ENCODE measurements at places on chromosomes 12 and 14.

DNA sequence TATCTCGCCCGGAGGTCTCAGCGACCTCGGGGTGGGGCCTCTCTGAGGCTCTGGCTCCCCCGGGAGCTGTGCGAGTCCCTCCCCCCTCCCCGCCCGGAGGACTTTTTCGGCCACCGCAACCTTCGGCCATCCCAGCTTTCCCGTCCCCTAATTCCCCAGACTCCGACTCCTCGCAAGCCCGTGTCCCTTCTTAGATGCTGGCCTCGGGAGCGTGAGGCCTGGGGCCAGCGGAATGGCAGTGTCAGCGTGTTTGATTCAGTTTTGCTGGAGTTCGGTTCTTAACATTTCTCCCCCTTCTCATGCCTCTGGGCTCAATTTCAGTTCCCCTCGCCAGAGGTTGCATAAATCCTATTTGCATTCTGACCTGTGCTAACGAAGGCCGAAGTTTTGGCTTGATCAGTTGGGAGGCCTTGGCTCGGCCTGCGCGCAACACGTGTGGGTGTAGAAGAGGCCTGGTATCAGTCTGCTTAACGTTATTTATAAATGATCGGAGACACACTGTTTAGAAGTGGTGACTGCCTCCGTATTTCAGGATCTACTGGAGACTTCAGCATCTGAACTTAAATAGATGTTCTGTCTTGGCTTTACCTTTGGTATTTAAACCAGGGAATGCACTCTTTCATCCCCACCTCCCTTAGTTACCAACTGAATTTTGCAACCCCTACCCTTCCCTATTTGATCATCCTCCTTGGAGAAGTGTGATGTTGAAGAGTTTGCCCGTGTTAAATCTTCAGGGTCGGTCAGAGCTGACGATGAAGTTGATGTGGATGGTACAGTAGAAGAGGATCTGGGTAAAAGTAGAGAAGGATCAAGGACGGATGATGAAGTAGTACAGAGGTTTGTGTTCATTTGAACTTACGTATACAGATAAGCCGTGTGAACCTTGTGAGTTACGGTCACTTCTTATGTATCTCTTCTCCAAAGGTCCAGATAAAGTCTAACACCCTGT, 851 bp downstream of the HSP90B1 start:
- DNase-seq, result peak; percentile 27

DNA sequence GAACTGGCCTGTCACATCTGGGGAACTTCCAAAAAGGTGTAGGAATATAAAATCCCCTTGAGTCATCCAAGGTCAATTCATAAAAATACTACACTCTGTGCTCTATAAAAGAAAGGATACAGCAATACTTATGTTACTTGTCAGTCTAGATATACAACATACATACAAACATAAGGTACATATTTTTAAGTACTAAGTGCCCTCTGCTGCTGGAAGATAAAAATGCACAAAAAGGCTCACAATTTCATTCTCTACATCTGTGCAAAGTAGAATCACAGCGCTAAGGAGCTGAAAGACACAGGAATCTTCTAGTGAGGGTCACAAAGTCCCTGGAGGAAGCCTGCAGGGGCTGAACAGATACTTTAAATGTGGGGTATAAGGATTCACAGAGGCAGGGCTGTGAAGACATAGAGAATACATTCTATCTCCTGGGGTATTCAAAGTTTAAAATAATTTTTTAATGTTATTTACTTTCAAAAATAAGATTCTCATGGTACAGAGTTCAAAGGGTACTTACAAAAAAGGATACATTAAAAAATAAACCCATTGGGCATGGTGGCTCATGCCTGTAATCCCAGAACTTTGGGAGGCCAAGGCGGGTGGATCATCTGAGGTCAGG, 10.2 kb upstream of the GOLGA5 start:
- DNase-seq, result peak; percentile 72

GRCh38 chr14:46344327-46344937, 307.1 kb downstream of the RPL10L start:
- DNase-seq, result peak; percentile 43

DNA sequence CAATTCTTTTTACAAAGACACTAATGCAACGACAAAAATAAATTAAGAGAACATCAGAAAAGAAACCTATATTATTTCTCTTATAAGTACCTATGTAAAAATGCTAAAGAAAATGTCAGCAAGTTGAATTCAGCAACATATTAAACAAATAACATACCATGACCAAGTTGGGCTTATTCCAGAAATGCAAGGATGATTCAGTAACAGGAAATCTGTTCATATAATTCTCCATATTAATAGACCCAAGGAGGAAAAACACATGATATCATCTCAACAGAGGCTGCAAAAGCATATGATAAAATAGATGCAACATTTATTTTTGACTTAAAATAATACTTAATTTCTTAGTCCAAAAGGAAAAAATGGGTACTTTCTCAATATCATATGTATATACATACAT, 25.1 kb upstream of the GPHB5 start:
- no peak for DNase-seq

DNA sequence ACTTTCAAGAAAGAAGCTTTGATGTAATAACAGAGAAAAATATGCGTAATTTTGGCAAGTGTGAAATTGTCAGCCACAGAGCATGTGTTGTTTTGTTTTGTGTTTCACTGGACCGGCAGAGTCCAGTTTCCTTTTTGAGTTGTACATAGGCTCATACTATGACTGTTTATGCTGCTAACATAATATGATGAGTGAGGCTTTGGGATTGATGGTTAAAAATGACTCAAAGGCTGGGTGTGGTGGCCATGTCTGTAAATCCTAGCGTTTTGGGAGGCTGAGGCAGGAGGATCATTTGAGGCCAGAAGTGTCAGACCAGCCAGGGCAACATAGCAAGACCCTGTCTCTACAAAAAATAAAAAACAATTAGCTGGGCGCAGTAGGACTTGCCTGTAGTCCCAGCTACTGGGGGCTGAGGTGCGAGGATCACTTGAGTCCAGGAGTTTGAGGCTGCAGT, 487.9 kb downstream of the PCNX1 start:
- no peak for DNase-seq

- DNase-seq, result no peak
Measured at GRCh38 chr12:41772478-41772877, 372.2 kb downstream of the GXYLT1 start.

- no peak for DNase-seq
Measured at GRCh38 chr12:31923063-31923412, 36.2 kb upstream of the RESF1 start.

DNA sequence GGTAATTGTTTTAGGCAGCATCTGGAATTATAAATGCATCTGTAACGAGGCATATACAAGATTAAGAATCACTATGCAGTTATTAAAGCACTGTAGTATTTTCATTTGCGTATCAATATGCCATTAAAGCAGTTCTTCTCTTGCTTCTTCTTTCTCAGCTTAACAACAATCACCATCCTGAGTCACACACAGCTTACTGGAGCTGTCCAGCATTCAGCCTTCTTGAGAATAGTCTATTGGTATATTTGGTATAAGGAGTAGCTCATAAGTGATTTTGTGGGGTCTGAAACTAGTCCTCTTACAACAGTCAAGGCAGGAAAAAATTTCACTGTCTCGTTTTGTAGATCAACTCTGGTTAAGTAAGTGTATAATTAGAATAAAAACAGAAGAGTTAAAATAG, 523.0 kb upstream of the FOXG1 start:
- DNase-seq, result no peak

DNA sequence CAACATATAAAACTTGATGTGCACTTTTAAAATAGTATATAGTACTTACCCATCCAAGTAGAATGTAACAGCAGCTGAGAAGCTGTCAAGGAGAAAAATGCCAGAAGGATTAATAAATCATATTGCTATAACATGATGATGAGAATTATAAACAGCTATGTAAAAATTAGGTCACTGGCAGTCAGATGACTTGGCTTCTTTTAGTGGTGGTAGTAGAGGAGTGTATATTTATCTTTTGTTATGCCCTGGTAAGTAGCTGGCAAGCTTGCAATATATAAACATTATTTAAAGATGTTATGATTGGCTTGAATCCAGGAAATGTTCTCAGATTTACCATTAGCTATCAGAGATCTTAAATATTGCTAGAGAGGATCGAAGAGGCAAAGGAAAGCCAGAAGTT, 471.0 kb upstream of the MGAT4C start:
- DNase-seq, result peak; percentile 15

DNA sequence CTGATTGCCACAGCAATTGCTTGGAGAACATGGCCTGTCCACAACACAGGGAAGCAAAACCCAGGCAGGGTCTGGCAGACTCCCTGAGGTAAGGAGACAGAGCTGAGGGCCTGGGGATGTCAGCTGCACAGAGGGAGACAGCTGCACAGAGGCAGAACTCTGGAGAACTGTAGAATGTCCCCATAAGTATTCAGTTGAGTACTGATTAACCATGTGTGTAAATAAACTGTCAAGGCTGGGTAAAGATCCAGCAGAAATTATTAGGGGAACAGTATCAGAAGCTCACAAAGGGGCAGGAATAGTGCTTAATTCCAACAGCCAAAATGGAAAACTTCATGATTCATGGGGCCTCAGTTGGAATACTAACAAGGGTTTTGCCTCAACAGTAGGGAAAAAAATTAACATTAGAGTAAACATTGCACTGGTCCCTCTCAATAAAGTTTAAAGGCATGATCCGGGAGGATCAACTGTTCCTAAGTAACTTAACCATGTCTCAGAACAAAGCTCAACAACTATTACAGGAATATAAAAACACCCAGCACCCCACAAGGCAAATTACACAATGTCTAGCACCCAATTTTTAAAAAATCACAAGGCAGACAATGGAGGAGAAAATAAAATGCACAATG, 201.3 kb upstream of the RASSF8 start:
- DNase-seq, result no peak

DNA sequence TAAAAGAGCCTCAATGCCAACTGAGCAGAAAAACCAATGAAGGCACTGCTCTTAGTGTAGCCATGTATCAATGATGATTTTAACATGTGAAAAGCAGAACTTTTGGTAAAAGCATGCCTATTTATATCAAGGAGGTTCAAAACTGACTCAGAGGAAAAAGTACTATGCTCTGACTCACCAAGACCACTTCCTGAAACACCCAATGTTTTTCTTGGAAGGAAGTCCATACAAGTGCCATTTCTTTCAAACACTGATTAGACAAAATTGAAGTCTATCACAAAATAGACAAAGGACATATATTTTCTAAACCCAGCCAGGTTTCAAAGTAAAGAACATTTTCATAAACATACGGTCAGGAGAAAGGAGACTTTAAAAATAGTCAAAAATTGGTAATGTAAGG, 88.6 kb downstream of the EPS8 start:
- DNase-seq, result peak; percentile 90

- peak; percentile 14 for DNase-seq
Measured at GRCh38 chr12:100901266-100901665, 106.7 kb downstream of the ANO4 start.

DNA sequence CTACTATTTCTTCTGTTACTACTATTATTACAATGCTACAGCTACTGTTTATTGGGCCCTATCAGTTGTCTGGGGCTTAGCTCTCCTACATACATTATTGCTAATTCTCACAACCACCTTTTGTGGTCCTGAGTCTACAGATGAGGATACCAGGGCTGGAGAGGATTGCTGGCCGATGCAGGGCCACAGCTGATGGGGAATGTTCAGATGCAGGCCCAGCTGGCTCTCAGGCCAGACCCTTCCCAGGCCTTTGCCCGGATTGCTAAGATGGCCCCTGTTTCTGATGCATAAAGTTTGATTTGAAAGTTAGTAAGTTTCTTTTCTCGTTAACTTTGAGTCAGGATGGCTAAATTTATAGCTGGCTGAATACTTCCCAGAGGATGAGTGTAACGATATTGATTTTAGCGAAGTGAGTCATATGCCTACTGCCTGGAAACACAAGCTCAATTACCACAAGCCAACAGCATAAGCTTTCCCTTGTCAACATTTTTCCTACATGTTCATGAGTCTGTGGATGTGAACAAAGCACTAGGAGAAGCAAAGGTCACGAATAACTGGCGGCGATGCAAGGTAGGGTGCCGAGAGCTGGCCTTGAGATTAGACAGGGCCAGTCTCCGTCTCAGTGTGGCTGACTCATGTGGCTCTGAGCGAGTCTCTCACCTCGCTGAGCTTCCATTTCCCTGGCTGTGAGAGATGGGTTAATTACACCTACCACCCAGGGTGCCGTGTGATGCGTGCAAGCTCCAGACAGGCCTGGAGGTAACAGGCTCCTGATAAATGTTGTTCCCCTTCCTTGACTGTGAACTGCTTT, 111.0 kb downstream of the BEGAIN start:
- DNase-seq, result peak; percentile 86

GRCh38 chr14:29390081-29390832, 537.4 kb downstream of the PRKD1 start:
- no peak for DNase-seq

- DNase-seq, result no peak
Measured at GRCh38 chr12:74539765-74540526, 2.3 kb downstream of the ATXN7L3B start.

GRCh38 chr12:110896559-110896958, 23.8 kb downstream of the MYL2 start:
- peak; percentile 3 for DNase-seq

All from kidney tubule cell (primary cell).